ENCODE measurements at places on chromosomes 3 and 15.

- DNase-seq, result no peak
These were observed 73.7 kb upstream of the WDR72 start for GRCh38 chr15:53833134-53833624.

- no peak for DNase-seq
These were observed 172.2 kb upstream of the ICE2 start for GRCh38 chr15:60651101-60651500.

GRCh38 chr15:46410705-46411104 lies 775.9 kb downstream of the SQOR start:
- no peak for DNase-seq

- no peak for DNase-seq
These were observed 36.3 kb downstream of the TMEM212 start for GRCh38 chr3:171879472-171879871.

- DNase-seq, result no peak
These were observed 26.9 kb upstream of the ZMAT3 start for GRCh38 chr3:179098388-179099077.

GRCh38 chr3:98552232-98553020 lies 20.6 kb downstream of the GPR15 start:
- no peak for DNase-seq

DNA sequence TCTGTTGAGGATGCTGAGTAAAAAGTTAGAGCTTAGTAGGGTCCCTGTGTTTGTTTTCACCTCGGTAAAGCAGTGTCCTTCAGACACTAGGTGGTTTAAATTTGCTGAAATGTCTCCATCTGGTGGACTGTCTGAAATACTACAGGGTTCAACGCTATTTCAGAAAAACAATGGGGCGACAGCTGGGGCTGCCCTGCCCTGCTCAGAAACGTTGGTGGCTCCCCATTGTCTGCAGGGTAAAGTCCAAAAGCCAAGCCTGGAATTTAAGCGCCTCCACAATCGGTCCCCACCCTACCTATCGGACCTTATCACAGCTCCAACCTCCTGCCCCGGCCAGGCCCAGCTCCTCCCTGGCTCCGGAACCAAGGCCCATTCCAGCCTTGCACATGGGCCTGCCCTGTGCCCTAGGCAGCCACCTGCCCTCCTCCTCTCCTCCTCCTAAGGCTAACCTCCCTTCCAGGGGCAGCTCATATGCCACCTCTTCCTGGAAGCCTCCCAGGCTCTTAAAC lies 4.3 kb upstream of the TSEN2 start:
- no peak for DNase-seq

- DNase-seq, result no peak
These were observed 106.5 kb downstream of the LIPC start for GRCh38 chr15:58538225-58538727.

DNA sequence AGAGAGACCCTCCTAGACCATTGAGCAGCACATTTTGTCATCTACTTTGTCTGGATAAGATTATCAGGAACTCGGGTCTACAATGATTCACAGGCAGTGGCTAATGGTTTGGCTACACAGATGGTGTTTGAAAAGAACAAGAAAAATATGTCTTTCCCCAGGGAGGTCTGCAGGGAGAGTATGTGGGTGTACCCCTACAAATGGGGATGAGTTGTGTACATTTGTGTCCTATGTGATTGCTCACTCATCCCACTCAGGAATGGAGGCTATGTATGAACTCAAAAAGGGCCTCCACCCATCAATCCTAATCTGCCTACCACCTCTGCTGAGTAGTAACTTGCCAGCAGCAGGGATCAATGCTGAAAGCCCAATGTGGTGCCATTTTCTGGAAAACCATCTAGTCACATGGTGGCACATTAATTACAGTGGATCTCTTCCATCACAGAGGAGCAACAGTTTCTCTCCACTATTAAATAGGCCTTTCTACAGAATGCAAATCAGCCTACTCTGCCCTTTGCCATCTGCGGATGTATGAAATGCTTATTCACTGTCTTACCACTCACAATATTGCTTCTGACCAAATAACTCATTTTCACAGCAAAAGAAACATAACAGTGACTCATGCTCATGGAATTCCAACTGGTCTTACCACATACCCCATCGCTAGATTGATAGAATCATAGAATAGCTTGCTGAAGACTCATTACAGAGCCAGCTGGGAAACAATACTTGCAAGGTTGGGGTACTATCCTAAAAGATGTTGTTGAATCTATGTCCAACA lies 48.3 kb upstream of the TRIM42 start:
- DNase-seq, result no peak
